Activated CD4-positive, alpha-beta memory T cell treated with anti-CD3 and anti-CD28 coated beads, Interleukin-2, amount 10 ng/mL, durations not matched to agents 7 days and 5 days (primary cell): ENCODE measurements at places on chromosomes 2 and 18. TPM values are rescaled to one million over a fixed set of nuclear protein-coding genes. Genes with fewer than 3 reads are reported as not detected.

DNA sequence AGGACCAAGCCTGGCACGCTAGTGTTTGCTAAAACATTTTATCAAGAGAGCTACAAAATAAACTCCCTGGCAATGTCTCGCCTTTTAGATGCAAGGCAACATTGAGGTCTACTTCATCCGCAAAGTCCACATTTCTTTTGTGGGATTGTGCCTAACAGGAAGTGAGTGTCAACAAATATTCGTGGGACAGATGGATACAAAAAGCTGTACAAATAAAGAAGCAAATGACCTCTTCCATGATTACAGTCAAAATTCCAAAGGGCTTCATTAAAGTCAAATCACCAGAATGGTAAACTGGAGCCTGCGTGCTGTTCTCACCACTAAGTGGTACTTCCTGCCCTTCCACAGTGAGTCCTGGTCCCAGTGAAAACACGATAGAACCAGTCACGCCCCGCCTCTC lies 40.4 kb downstream of the L3MBTL4 start:
- H3K27me3 ChIP-seq = no peaks in the 10 kb centered on the region
- no peak overlapping the region for H3K27ac ChIP-seq
- no peak for DNase-seq

DNA sequence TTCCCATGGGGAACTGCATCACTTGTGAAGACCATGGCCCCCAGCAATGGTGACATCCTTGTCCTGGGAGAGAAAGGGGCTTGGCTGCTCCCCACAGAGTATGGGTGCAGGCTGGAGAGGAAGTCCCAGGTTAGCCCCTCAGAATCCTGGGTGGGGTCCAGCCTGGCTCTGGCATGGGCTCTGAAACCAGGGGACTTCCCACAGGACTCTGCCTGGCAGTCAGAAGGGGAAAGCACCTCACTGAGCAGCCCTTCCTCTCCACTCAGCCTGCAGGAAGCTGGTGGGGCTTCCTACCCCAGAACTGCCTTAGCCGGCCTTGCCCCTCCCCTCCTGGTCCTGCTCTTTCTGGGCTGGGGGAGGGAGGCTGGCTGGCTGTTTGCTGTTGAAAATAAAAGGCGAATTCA lies 3.7 kb downstream of the NEURL3 start:
- H3K27me3 ChIP-seq = peaks cover 2% of the 10 kb centered on the region
- DNase-seq = peak; percentile 40
- H3K4me1 ChIP-seq = peaks cover 33% of the 10 kb centered on the region
- H3K27ac ChIP-seq = peak overlapping the region; percentile 40

- no peak for DNase-seq
- peaks cover 52% of the 10 kb centered on the region for H3K4me1 ChIP-seq
- H3K27ac ChIP-seq = no peak overlapping the region
- H3K4me3 ChIP-seq = peak overlapping the region; percentile 82
Measured at GRCh38 chr2:149585166-149585885, 2.2 kb downstream of the MMADHC start.

DNA sequence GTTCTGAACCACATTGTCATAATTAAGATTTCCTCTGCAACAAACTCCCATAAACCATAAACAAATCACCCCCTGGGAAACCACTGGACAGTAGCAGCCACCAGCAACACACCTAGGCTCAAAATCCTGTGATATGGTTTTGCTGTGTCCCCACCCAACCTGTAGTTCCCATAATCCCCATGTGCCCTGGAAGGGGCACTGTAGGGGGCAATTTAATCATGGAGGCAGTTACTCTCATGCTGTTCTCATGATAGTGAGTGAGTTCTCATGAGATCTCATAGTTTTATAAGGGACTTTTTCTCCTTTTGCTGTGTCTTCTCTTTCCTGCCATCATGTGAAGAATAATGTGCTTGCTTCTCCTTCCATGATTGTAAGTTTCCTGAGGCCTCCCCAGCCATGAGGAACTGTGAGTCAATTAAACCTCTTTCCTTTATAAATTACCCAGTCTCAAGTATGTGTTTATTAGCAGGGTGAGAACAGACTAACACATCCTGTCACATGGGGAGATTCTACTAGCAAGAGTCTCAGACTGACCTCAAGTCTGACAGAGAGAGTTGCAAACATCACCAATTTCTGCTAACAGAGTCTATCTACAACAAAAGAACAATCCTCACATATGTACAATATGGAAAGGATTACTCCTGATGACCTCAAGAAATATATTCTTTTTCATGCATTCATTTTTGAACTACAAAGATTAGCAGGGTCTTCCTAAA lies 182.6 kb downstream of the GRB14 start:
- no peaks in the 10 kb centered on the region for H3K27me3 ChIP-seq
- H3K27ac ChIP-seq = no peak overlapping the region
- H3K4me3 ChIP-seq = no peak overlapping the region
- no peaks in the 10 kb centered on the region for H3K36me3 ChIP-seq
- no peaks in the 10 kb centered on the region for H3K4me1 ChIP-seq

CNTNAP5 gene
- total RNA-seq = not detected
